NCI-H2107 (cell line): ENCODE measurements at places on chromosomes 6 and 20.

GRCh38 chr20:17856024-17856564 lies 112.5 kb downstream of the SNX5 start:
- DNase-seq = no peak

- DNase-seq = no peak
Measured at GRCh38 chr20:12433724-12434123, 516.0 kb downstream of the BTBD3 start.

DNA sequence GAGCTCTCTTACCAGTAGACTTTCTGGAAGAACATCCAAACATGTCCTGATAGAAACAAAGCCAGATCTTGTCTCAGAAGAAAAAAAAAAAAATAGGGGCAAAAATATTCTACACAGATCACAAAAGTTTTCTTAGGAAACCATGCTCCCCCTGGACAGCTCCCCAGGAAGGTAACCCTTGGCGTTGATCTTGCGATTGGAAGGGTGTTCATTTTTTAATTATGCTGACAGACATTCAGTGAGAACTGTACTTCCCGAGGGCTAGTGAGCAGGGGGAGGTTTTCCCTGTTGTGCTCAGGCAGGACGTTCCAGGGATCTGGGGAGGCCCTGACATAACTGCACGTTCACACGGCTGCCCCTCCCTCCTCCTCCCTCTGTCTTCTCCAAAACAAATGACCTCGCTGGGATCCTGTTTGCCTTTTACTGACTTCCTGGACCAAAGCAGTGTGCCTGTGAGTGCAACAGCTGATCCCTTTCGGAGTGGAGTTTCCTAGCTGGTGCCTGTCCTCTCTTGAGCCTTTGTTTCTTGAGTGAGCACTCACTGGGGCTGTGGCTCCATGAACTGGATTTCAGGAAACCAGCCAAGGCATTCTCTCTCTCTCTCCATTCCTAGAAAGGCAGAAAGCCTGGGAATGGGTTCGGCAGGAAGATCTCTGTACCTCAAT lies 46.7 kb downstream of the MARCKS start:
- DNase-seq = no peak

- DNase-seq = no peak
Measured at GRCh38 chr20:24675651-24676352, 206.4 kb downstream of the SYNDIG1 start.
